Esophagus squamous epithelium (tissue), 5 donors: ENCODE measurements at places on chromosomes 11 and 22.

GRCh38 chr11:88206751-88207150 is 31.5 kb upstream of the RAB38 start:
- DNase-seq = no peak

- DNase-seq = no peak
These were observed 66.4 kb downstream of the UBASH3B start for GRCh38 chr11:122721964-122722266.

DNA sequence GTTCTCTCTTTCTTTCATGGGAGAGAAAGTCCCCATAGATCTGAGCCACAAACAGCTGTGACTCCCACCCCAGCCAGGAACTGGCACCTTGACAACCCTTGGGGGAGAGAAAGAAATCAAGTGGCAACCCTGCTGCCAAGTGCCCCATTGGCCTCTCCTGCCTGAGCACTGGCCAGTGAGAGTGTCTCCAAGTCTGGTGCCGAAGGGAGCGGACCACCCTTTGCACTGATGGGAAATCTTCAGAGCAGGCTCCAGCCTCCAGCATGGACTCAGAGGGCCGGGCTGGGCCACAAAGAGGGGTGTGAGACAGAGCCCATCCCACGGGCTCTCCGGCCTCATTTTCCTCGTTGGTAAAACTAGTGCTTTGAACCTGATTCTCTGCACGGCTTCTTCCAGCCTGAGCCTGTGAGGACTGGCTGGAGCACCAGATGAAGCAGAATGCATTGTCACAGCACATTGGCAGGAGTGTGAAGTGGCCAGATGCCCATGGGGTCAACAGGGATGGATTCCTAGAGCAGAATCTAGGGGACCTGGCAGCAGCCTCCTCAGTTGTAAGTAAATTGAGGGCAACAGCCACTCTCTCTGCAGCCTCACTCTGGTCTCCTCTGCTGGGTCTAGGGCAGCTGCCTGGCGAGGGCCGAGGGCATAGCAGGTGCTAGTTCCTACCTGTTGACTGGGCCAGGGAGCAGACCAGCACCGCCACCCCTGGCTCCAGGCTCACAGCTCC is 81.4 kb downstream of the TRIM29 start:
- no peak for DNase-seq

DNA sequence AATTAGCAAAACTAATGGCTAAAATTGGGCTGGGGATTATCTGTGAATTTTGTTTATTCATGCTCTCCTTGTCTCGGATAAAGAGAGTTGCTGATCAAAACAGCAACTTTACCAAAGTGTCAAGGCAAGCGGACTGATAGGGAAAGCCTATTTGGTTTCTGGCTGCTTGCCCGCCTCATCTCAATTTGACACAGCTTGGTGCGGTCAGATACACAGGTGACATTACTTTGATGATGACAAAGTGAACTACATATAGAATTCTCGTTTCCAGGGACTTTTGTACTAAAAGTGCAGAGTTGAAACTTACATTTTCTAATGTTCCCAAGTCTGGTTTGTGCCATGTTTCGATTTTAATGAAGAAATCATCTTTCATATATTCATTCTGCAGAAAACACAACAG is 22.8 kb downstream of the PITPNB start:
- no peak for DNase-seq

DNA sequence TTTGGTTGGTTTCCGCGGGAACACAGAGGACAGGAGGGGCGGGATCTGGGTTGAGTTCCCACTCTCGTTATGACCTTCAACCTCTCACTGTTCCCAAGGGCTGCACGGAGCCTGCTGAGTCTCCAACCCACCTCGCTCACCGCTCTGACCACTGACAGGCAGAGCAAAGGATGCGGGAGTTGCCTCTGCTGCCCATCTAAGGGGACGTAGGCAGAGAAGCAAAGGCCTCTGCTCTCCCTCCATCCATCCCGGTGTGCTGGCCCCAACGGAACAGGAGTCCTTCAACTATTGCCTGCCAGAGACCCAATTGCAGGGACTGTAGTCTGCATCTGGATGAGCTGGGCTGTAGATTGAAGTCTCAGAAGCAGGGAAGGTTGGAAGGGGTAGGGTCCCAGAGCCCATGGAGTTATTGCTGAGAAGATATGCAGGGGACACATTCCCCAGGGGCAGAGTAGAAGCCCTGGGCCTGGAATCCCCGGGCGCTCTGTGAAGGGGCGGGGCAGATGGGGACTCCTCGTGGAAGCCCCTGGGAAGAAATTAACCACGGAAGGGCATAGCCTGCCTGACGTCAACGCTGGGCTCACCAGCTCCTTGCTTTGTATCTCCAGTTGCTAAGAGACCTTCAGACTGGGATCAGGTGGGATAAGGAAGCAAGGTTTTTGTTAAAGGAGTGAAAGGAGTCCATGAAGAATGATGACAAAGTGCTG is 12.7 kb upstream of the FXYD2 start:
- DNase-seq = no peak
